ENCODE measurements at places on chromosomes 1 and 21.

- no peak for DNase-seq
Measured at GRCh38 chr1:63442141-63442475, 74.7 kb downstream of the ALG6 start.

- peak; percentile 58 for DNase-seq
Measured at GRCh38 chr21:20997636-20998455, at the start of gene NCAM2. Gene NCAM2 (plus strand): TSS chr21:20998409.

DNA sequence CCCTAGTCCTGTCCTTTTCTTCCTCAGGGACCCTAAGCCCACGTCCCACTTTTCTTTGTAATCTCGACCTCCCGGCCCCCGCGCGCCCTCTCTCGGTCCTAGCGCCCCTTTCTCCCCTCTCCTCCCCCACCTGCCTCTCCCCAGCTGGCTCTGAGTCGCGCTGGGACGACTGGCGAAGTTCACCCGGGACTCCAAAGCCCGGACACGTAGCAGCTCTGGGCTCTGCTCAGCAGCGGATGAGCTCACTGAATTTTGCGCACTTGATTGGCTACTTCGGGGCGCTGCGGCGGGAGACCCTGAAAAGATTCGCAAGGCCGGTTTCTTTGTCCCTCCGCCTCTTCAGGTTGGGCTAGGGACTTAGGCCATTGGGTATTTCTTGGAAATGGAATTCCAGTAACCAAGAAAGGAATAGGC is 16.3 kb upstream of the ACKR1 start:
- no peak for DNase-seq

DNA sequence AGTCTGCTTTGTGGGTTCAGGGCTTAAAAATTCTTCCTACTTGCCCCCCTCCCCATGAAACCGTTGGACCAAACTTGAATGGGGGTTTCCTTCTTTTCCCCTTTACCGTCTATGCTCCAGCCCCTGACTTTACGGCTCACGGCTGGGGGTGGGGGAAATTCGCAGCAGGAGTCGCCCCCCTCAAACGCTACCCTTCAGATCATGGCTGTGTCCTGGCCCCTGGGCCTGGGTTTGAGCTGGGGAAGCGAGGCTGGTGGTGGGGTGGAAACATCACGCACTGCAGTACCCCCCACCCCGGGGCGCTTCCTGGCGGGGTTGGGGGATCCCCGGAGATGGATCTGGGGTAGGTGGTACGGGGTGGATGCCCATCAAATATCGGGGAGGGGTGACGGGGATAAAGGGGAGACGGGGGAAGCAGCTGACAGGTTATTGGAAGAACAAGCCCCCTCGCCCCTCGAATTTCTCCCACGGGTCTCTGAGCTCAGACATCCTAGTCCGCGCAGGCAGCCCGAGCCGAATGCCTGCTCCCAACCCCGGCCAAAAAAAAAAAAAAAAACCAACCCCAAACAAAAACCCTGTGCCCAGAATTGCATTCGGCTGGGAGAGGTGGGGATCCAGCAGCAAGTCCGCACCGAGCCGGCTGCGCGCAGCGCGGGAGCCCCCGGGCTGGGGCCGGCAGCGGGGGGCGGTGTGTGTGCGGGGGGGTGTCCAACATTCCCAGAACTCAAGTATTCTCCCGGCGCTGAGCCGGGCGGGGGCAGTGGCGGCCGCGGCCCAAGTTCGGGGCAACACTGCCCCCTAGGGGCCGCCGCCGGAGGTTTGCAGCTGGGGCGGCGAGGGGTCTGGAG is 59.0 kb upstream of the ACOT11 start:
- peak; percentile 44 for DNase-seq

GRCh38 chr1:16013908-16014258 is 4.0 kb downstream of the HSPB7 start:
- no peak for DNase-seq

DNA sequence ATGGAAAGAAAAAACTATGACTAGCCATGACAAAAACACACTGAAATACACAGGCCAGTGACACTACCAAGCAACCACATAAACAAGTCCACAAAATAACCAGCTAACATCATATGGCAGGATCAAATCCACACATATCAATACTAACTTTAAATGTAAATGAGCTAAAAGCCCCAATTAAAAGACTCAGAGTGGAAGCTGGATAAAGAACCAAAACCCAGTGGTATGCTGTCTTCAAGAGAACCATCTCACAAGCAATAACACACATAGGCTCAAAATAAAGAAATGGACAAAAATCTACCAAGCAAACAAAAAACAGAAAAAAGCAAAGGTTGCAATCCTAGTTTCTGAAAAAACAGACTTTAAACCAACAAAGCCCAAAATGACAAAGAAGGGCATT is 476.2 kb upstream of the BEND5 start:
- no peak for DNase-seq

All from KG1 (cell line).